Stomach (tissue), 19 donors: ENCODE measurements at places on chromosomes 7 and 10. TPM values are rescaled to one million over a fixed set of nuclear protein-coding genes. Genes with fewer than 3 reads are reported as not detected.
A peak's percentile ranks its signal among the peaks of the same experiment; 100 is the strongest.

DNA sequence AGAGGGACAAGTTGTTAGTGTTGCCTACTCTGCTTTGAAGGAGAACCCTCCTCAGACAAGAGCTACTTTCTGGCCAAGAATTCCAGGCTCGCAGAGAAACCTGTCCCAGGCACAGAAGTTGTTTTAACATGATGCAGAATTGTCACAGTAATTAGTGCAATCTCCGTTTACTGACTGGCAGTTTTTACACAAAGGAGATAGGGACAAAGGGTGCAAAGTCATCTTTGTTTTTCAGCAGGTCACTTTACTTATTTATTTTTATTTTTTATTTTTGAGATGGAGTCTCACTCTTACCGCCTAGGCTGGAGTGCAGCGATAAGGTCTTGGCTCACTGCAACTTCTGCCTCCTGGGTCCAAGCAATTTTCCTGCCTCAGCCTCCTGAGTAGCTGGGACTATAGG, 12.3 kb downstream of the TCF7L2 start:
- no peak overlapping the region for H3K27ac ChIP-seq
- no peak for DNase-seq
- no peaks in the 10 kb centered on the region for H3K27me3 ChIP-seq
- no peak overlapping the region for H3K4me3 ChIP-seq
- peaks cover 55% of the 10 kb centered on the region for H3K4me1 ChIP-seq
- no peaks in the 10 kb centered on the region for H3K36me3 ChIP-seq

GRCh38 chr10:8586504-8586903, 532.0 kb downstream of the GATA3 start:
- no peaks in the 10 kb centered on the region for H3K4me1 ChIP-seq
- no peaks in the 10 kb centered on the region for H3K36me3 ChIP-seq
- H3K27me3 ChIP-seq: no peaks in the 10 kb centered on the region
- H3K27ac ChIP-seq: no peak overlapping the region
- no peak for DNase-seq
- H3K4me3 ChIP-seq: no peak overlapping the region

DNA sequence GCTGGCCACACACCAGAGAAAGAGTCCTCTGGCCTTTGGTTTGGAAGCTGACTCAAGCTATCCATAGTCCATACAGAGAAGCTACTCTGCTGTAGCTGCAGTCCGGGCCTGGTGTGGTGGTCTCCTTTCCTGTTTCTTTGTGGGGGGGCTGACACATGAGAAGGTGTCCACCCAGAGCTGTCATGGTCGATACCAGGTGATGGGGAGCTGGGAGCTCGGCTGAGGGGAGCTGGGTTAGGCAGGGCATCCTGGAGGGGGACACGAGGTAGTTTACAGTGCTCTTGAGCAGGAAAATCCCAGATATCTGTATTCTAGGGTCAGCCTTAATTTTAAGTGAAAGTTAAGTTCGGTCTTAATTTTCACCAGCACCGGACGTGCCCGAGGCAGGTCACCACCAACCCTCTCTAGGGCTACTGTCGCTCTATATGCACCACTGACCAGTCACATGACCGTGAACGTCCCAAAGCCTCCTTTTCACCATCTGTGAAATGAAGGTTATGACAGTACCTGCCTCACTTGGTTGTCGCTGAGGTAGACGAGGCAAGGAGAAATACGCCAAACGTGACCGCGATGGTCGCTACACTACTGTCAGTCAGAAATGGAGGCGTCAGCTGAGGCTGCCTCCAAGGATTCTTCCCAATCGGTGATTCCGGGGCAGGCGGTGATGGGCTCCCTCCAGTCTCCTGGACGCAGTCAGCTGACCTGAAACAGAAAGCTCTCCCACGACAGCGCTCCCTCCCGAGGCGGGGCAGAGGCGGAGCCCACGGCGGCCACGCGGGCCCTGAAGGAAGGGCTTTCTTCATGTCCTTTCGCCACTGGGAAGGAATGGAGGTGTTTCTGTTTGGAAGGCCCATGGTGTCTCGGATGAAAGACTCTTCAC, 69.4 kb upstream of the SHH start:
- DNase-seq: peak; percentile 22
- H3K4me3 ChIP-seq: no peak overlapping the region
- H3K36me3 ChIP-seq: no peaks in the 10 kb centered on the region
- no peak overlapping the region for H3K27ac ChIP-seq
- no peaks in the 10 kb centered on the region for H3K27me3 ChIP-seq
- peaks cover 9% of the 10 kb centered on the region for H3K4me1 ChIP-seq

DNA sequence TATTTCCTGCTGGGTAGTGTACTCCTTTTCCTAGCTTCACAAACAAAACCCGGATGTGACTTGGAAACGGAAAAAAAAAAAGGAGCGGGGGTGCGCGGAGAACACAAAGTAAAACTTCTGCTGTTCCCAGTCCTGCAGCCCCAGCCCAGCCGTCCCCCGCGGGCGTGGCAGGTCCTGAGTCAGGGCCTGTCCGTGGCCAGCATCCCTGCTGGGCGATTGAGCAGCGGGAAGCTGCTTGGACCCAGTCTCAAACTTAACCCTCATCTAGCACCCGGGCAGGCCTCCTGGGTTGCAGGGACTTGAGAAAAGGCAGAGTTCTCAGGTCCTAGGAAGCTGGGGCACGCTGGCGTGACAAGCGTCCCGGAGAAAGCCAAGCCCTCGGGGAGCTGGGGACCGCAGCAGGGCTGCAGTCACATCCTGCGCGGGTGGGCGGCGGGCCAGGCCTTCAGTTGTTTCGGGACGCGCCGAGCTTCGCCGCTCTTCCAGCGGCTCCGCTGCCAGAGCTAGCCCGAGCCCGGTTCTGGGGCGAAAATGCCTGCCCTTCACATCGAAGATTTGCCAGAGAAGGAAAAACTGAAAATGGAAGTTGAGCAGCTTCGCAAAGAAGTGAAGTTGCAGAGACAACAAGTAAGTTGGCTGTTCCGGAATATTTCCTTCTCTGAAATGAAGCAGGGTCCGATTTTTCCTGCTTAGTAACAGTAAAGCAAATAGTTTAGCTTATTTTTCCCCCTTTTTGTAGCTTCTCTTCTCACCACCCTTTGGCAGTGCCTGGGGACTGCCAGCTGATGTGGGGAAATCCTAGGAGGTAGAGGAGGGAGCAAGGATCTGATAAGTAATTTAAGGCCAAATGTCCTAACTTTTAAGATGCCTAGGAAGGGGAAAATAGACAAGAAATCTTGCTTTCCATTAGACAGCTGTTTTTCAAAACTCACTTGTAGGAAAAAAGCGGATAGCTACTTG, at the start of gene GNG11:
Gene GNG11, plus strand, starts transcription at position 129 of the 960 bp plus-strand sequence. Its CDS starts 403 bp downstream, at position 532.
- DNase-seq: peak; percentile 53
- H3K36me3 ChIP-seq: no peaks in the 10 kb centered on the region
- H3K4me1 ChIP-seq: peaks cover 28% of the 10 kb centered on the region
- H3K27ac ChIP-seq: peak within 1 kb of the TSS; percentile 85
- H3K27me3 ChIP-seq: no peaks in the 10 kb centered on the region

DNA sequence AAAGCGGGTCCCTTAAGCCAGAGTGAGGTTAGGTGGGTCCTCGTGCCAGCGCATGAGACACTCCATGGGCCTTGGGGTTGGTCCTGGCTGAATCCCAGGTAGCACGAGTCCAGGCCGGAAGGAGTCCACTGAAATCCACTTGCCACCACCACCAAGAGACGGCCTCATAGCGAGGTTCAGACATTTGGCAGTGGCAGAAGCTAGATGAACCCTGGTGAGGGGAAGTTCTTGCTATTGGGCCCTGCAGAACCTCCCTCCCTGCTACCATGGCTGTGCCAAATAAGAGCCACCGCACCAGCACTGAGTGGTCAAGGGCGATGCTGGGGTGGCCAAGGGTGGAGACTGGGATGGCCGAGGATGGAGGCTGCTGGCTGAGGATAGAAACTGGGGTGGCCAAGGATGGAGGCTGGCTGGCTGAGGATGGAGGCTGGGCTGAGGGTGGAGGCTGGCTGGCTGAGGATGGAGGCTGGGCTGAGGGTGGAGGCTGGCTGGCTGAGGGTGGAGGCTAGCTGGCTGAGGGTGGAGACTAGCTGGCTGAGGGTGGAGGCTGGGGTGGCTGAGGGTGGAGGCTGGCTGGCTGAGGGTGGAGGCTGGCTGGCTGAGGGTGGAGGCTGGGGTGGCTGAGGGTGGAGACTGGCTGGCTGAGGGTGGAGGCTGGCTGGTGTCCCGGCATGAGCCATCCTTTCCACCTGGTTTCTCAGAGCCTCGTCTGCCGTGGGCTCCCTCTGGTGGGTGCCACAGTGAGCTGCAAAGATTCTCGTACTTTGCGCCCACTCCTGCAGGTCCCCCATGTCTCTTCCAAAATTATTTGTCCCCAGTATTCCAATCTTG, 88.2 kb downstream of the ELFN1 start:
- no peak overlapping the region for H3K27ac ChIP-seq
- no peaks in the 10 kb centered on the region for H3K36me3 ChIP-seq
- no peaks in the 10 kb centered on the region for H3K4me1 ChIP-seq
- H3K4me3 ChIP-seq: no peak overlapping the region
- H3K27me3 ChIP-seq: no peaks in the 10 kb centered on the region

DNA sequence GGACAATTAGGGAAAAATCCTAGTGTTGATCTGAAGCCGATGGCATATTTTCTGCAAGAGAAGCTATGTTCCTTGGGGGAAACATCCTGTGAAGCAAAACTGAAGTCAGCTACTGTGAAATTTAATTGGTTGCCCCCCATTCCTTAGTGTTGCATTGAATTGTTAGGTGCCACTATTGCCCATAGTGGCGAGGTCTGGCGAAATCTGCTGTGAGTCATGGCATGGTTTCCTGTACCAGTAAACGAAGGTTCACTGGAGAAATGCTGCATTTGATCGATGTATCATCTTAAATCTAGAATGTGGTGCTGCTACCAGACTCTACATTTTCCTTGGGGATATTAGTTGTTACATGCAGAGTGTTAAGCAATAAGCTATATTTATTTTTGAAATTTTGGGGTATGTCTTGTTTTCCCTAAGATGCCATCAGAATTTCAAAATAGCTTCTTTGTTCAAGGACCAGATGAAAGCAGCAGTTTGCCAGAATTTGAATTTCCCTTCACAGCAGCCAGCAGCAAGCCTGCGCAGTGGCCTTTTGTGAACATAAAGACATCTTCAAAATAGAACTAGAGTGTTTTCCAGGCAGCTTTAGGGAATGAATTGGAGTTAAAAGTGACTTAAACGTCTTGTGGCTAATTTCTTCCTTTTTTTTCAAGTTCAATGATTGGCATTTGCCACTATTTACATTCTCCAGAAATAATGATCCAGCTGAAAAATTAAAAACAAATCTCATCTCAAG, 348.6 kb upstream of the COBL start:
- no peaks in the 10 kb centered on the region for H3K36me3 ChIP-seq
- no peak overlapping the region for H3K27ac ChIP-seq
- H3K4me3 ChIP-seq: no peak overlapping the region
- no peaks in the 10 kb centered on the region for H3K27me3 ChIP-seq
- H3K4me1 ChIP-seq: no peaks in the 10 kb centered on the region

DNA sequence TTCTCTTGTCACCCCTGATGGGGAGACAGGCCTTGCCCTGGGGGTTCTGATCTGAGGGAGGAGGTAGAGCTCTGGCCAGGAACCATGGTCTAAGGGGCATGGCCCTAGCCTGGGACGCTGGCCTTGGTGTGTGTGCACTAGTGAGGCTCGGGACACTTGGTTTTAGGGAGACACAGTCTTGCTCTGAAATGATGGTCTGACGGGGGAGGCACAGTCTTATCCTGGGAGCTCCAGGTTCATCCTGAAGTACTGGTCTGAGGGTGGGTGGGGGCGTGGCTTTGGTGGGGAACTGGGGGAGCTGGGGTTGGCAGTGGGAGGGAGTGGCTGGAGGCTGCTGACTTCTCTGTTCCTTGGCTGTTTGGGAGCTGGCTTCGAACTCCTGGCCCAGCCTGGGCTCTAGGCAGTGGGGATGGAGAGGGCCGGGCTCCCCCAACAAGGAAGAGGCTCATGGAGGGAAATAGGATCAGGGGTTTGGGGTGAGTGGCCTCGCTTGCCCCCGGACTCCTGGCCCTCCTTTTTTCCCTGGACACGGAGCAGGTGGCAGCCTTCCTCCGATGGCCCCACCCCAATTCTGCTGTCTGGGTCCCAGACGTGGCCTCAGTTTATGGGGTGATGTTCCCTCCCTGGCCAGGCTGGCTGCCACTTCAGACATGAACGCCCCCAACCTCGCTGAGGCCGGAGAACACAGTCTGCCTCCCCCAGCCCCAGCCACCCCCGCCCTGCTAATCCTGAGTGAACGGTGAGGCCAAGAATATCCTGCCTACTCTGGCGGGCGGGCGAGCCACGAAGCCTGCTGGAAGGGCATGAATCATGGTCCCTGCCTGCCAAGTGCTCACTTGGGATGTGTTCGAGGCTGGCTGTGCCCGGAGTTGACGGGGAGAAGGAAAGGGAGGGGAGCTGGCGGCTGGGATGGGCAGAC, 43.5 kb downstream of the TMEM270 start:
- no peak overlapping the region for H3K4me3 ChIP-seq
- DNase-seq: no peak
- H3K4me1 ChIP-seq: peaks cover 12% of the 10 kb centered on the region

GRCh38 chr10:80739963-80740715, 202.4 kb downstream of the SH2D4B start:
- no peak overlapping the region for H3K4me3 ChIP-seq
- H3K36me3 ChIP-seq: no peaks in the 10 kb centered on the region
- no peak for DNase-seq
- H3K4me1 ChIP-seq: no peaks in the 10 kb centered on the region
- no peak overlapping the region for H3K27ac ChIP-seq
- peaks cover 5% of the 10 kb centered on the region for H3K27me3 ChIP-seq

GRCh38 chr7:142150356-142150755, 38.8 kb downstream of the MGAM2 start:
- no peak overlapping the region for H3K4me3 ChIP-seq
- H3K36me3 ChIP-seq: no peaks in the 10 kb centered on the region
- H3K27me3 ChIP-seq: no peaks in the 10 kb centered on the region
- H3K4me1 ChIP-seq: peaks cover 5% of the 10 kb centered on the region
- H3K27ac ChIP-seq: no peak overlapping the region

DNA sequence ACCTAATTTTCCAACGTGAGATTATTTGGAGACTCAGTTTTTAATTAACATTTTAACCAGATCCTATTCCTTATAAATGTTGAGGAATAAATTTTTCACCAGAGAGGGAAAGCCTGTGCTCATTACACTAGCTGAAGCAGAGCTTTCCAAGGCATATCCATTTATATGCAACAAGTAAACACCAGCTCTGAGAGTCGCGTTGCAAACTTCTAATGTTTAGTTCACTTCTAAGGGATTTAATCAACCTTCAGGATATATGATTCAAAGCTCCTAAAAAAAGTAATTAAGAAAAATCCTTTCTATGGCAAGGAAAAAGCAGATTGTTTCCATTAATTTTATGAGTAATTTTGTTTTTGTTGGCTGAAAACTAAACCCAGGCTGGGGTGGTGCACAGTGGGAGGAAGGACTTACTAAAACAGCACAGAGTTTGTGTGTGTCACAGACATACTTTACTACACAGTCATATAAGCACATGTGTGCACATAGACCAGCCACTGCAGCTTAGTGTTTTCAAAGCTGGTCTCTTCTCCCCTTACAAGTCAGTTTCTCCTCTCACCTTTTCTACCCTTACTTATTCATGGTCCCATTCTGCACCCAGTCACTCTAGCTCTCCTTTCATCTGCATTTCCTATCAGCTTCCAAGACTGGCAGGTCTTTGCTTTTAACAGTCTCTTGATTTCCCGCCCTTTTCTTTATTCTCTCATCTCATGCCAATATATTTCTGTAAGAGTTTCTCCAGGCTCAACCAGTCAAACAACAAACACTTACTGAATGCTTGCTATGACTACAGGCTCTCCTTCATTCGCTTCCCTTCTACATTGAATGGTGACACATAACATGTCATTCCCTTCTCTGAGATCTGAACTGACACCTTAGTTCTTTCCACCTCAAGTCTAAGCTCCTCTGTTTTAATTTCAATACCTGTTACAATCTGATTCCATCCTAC, 81.1 kb upstream of the FZD1 start:
- no peak for DNase-seq
- no peaks in the 10 kb centered on the region for H3K27me3 ChIP-seq
- no peak overlapping the region for H3K27ac ChIP-seq
- no peak overlapping the region for H3K4me3 ChIP-seq

ATOH7 gene
- polyA plus RNA-seq: not detected

CH25H gene
- polyA plus RNA-seq: 5.0 TPM

SPAM1 gene
- polyA plus RNA-seq: not detected

NAT16 gene
- 0.05 TPM for polyA plus RNA-seq
